Stimulated activated CD4-positive, alpha-beta T cell treated with anti-CD3 and anti-CD28 coated beads, TNF-alpha, amount 100 ng/mL, for 48 hours (primary cell): ENCODE measurements at places on chromosomes 1 and 21.

GRCh38 chr1:184633785-184634184, 120.9 kb downstream of the EDEM3 start:
- DNase-seq: no peak

- no peak for DNase-seq
These were observed 15.8 kb upstream of the TSHB start for GRCh38 chr1:115013792-115014191.

- no peak for DNase-seq
These were observed 299.9 kb upstream of the PLD5 start for GRCh38 chr1:242824435-242824834.

DNA sequence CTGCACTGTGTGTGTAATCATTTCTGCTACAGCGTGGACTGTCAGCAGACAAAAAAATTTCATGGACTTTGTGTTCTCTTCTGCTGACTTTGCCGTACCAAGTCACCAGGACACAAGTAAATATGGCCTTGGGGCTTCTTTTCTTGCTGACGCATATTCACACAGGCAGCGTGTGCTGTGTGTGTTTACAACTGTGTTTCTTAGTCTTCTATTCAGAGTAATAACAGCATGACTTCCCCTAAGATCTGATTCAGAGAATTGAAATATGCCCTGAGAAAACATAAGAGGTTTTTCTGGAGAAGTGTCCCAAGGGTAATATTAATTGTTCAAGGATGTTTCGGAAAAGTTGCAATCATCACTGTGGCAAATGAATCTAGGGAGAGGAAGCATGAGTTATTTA, 47.1 kb upstream of the DYNLT5 start:
- DNase-seq: no peak

DNA sequence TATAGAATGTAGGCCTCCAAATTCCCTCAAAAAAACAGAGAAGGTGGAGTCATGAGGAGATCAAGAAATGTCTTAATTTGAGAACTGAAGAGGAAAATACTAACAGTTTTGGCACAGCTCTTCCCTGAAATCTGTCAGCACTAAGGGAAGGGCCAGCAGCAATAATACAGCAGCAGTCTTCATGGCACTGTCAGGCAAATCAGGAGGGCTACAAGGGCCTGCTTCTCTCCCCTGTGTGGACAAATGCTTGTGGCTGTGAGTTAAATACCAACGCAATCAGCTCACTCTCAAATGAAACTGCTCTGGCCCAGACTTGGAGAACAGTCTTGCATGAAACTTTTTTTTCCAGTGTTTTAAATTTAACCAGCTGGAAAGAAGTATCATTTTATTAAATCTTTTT, 20.5 kb upstream of the CNN3 start:
- DNase-seq: no peak
